ENCODE measurements at places on chromosomes 7 and 10. TPM values are rescaled to one million over a fixed set of nuclear protein-coding genes. Genes with fewer than 3 reads are reported as not detected.

GRCh38 chr10:109974504-109975191 lies 33.1 kb upstream of the ADD3 start:
- no peaks in the 10 kb centered on the region for H3K27me3 ChIP-seq
- DNase-seq = no peak
- H3K36me3 ChIP-seq = no peaks in the 10 kb centered on the region
- H3K4me1 ChIP-seq = peaks cover 8% of the 10 kb centered on the region

DNA sequence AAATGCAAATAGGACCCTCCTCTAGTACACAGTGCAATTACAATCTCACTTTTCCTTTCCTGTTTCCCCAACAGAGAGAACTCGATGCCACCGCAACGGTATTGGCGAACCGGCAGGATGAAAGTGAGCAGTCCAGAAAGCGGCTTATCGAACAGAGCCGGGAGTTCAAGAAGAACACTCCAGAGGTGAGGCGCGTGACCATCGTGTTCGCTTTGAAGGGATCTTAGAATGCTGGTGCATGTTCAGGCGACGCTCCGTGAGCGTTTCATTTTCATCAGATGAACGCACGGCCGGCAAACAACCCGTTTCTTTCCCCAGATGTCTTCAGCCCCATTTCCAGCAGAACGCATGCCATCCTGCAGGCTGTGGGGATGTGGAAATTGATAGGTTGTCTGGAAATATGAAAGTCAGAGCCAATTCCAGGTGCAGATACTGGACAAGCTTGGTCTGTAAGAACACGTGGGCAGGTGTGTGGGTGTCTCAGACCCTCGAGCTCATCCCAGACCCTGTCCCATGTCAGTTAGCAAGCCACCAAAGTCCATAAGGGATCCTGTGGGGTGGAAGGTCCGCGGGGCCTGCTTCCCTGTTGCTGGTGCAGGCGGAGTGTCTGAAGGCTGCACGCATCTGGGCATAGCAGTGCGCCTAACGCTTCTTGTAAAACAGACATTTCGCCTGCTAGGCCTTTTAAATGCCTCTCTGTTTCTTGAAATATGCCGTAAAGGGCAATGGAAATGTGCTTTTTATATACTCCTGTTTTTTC lies 98.8 kb downstream of the CUX1 start:
- peaks cover 8% of the 10 kb centered on the region for H3K4me1 ChIP-seq
- H3K4me3 ChIP-seq = no peak overlapping the region
- peaks cover 15% of the 10 kb centered on the region for H3K36me3 ChIP-seq
- H3K27ac ChIP-seq = no peak overlapping the region
- DNase-seq = no peak
- H3K27me3 ChIP-seq = peaks cover 6% of the 10 kb centered on the region

- peaks cover 17% of the 10 kb centered on the region for H3K4me1 ChIP-seq
- H3K36me3 ChIP-seq = peaks cover 5% of the 10 kb centered on the region
- H3K27ac ChIP-seq = no peak overlapping the region
- H3K4me3 ChIP-seq = no peak overlapping the region
Measured at GRCh38 chr10:59283456-59284091, 78.8 kb downstream of the FAM13C start.

GRCh38 chr7:158186864-158187693 lies 400.5 kb downstream of the PTPRN2 start:
- no peak overlapping the region for H3K4me3 ChIP-seq
- H3K27ac ChIP-seq = peak overlapping the region; percentile 61
- no peak for DNase-seq
- no peaks in the 10 kb centered on the region for H3K4me1 ChIP-seq
- peaks cover 30% of the 10 kb centered on the region for H3K36me3 ChIP-seq

DNA sequence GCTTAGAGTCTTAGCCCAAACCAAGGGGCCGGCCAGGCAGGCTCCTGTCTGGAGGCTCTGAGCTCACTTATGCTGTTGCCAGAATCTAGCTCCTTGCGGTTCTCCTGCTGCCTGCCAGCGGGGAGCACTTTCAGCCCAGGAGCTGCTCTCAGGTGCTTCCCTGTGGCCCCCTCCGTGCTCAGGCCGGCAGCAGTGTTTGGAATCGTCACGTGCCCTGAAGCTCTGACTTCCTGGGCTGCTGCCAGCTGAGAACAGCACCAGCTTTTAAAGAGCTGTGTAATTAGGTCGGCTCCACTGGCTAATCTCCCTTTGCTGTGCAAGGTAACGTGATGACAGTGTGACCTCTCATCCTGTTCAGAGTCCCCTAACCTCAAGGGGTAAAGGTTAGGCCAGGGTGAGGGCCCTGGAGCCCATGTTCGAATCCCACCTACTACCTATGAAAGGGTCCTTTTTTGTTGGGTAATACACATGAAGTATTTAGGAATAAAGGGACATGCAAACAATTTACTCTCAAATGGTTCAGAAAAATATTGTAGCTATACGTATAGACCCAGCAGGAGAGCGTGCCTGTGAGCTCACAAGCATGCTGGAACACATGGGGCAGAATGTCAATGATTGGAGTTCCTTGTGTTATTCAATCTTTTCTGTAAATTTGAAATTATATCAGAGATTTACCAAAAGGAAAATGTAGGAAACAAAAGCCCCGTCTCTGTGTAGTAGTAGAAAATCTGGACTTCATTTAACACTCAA lies 16.6 kb downstream of the ZNF862 start:
- H3K27me3 ChIP-seq = peaks cover 3% of the 10 kb centered on the region
- no peak overlapping the region for H3K4me3 ChIP-seq
- H3K36me3 ChIP-seq = peaks cover 12% of the 10 kb centered on the region
- peaks cover 24% of the 10 kb centered on the region for H3K4me1 ChIP-seq
- no peak overlapping the region for H3K27ac ChIP-seq

- DNase-seq = no peak
- no peak overlapping the region for H3K27ac ChIP-seq
- no peaks in the 10 kb centered on the region for H3K36me3 ChIP-seq
- peaks cover 10% of the 10 kb centered on the region for H3K4me1 ChIP-seq
Measured at GRCh38 chr7:35555934-35556333, 139.0 kb downstream of the HERPUD2 start.

Gene CALHM2
- 1.9 TPM for total RNA-seq

Gene CTAGE15
- total RNA-seq = 0.31 TPM

Gene ANKRD61
- total RNA-seq = not detected

Gene PON1
- total RNA-seq = 1.5 TPM

Gene TAF3
- 12.4 TPM for total RNA-seq
